ENCODE measurements at places on chromosomes 4 and X. TPM values are rescaled to one million over a fixed set of nuclear protein-coding genes. Genes with fewer than 3 reads are reported as not detected.

DNA sequence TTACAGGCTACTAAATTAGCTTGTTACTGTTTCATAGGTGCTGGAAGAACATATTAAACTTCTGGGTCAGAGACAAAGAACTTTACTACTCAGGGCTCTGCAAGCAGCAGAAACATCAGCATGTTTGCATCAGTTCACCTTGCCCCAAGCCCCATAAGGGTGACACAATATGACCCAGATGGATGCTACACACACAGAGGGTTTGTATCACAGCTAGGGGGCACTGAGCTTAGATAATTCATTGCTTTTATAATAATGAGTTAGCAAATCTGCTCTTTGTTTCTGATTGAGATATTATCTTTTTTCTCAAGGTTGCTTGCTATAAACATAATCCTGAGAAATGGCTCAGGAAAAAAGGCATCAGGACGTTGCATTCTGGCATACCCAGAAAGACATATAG, 4.8 kb upstream of the SYNPO2 start:
- no peak for DNase-seq

DNA sequence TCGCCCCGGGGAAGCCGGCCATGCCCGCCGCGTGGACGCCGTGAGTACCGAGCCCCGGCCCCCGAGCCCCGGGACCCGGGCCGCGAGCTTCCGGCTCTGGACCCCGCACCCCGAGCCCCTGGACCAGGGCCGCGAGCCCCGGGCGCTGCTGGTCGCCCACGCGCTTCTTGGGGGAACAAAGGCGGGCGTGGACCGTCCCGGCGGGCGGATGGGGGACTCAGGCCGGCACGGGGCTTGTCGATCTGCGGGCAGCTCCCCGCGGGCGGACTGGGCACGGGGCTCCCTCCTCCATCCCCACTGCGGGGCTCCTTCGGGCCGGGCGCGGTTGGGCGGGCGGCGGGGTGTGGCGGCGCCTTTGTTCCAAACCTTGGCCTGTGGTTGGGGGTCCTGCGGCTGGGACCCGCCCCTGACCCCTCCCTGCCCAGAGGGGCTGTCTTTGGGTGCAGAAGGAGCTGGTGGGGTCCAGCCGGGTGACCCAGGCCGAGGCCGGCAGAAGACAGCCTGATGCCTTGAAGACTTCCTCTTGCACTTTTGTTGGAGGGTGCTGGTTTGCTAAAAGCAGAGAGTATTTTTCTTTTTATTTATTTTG, 25.2 kb upstream of the ADD1 start:
- DNase-seq, result no peak

DNA sequence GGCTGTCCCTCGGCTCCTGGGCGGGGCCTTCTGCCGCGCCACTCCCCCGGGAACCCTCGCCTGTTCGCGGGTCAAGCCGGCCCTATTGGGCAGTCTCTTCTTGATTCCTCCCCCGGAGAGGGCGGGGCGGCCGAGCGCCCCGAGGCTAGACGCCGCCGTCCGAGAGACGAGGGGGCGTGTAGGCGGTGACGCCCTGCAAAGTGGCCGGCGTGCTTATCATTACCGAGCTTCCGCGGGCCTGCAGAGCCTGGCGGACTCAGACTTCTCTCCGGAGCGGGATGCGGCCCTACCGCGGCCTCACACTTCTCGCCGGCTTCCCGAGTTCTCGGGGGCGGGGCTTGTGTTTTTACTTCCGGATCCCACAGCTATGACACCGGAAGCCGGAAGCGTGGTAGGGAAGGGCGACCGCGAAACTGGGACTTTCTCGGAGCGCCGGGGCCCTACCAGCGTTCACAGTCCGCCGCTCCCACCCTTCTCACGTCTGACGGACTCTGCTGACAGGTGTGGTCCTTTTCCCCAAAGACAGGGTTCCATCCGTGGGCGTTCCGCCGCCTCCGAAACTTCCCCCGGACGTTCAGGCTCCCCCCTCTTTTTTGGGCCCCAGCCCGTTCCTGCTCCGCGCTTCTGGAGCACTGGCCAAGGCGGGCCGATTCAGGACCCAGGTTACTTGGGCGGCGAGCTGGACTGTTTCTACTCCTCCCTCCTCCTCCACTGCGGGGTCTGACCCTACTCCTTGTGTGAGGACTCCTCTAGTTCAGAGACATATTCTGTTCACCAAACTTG, at the start of gene IKBKG:
IKBKG (plus strand) TSS at position 376 of the 783 bp plus-strand sequence. CDS start 4,383 bp downstream, outside the sequence.
- DNase-seq, result peak; percentile 91

- DNase-seq, result no peak
Observed at GRCh38 chrX:77428551-77428950, 18.6 kb upstream of the FGF16 start.

GRCh38 chr4:183610613-183611012, 48.4 kb downstream of the RWDD4 start:
- no peak for DNase-seq

GRCh38 chr4:78625073-78625472, 73.5 kb downstream of the ANXA3 start:
- DNase-seq, result no peak

GRCh38 chrX:31449965-31450364, 378.1 kb upstream of the FTHL17 start:
- no peak for DNase-seq

Gene STAP1
- polyA plus RNA-seq, result 0.21 TPM

All from right lung (tissue), 10 donors.